ENCODE measurements at places on chromosomes 5 and 9.

DNA sequence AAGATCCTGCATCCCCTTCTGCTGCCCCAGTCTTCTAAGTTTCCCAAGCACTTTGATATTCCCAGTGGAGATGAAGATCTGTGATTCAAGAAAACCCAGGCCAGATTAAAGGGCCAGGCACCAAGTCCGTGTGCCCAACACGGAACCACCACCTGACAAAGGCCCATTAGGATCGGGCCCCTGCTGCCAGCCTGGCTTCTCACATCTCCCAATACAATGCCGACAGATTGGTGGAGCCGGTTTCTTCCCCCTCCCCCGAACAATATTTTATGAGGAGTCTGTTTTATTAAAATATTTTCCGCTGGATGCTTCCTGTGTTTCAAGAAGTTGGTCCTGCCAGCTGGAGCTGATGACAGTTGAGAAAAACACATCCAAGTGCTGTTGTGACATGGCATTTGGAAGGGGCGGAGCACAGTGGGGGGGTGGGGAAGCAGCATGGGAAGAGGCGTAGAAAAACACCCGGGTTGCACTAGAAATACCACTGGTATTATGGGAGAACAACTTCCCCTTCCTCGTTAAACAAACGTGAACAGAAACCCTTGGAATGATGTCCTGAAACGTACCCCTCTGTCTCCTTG, 45.0 kb downstream of the CRB2 start:
- DNase-seq: no peak

GRCh38 chr5:129018837-129019236, 53.5 kb downstream of the SLC27A6 start:
- DNase-seq: no peak

- no peak for DNase-seq
These were observed 140.4 kb downstream of the ESM1 start for GRCh38 chr5:54844905-54845566.

DNA sequence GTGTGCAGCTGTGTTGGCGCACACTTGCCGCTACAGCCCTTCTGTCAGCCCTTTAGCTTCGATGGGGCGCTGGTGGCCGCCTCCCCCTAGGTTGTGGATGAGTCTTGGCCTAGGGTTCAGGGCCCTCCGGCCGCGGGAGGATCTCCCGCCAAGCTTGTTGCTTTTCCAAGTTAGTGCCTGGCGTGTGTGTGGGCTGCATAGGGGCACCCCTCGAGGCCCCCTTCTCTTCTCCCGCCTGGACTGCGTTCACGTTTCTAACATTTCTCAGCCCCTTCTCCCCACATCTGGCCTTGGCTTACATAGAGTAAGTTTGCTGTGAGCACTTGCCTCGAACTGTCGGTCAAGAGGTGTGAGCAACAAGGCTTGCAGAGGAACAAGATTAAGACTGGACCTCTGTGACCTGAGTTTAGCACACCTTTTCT, 413 bp upstream of the OXCT1 start:
- no peak for DNase-seq

- no peak for DNase-seq
These were observed 372.1 kb upstream of the SGCD start for GRCh38 chr5:155954701-155955445.

GRCh38 chr5:128276537-128277216, 193.1 kb downstream of the SLC12A2 start:
- no peak for DNase-seq

GRCh38 chr9:135566552-135566951, 5.0 kb downstream of the PAEP start:
- no peak for DNase-seq

DNA sequence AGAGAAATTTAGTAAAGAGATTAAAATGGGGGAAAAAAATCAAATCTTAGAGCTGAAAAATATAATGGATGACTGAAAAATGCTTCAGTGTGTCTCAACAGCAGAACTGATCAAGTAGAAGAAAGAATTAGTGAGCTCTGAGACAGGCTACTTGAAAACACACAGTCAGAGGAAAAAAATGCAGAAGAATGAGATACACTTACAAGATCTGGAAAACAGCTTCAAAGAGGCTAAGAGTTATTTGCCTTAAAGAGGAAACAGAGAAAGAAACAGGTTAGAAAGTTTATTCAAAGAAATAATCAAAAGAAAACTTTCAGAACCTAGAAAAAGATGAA, 70.5 kb upstream of the OR2K2 start:
- DNase-seq: no peak

DNA sequence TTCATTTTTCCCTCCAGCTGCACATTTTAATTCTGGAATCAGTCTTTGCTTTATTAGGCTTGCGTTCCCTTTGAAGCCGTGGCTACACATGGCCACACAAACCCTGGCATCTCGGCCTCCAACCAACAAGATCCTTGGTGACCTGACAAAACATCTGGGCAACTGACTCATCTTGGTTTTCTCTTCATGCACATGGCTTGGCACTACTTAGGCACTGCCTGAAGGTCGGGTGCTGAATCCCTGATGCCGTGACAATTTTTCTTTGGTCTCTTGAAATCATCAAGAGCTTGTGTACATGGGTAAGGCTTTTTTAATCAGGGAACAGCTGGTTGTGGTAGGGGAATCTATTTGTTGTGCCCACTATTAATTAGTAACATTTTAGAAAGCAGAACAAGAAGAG, 16.0 kb upstream of the PAPPA start:
- no peak for DNase-seq

GRCh38 chr9:9743822-9744221, 869.0 kb downstream of the PTPRD start:
- DNase-seq: no peak

- no peak for DNase-seq
These were observed 73.6 kb downstream of the PSD2 start for GRCh38 chr5:139869042-139869790.

GRCh38 chr5:41940641-41941040, 15.6 kb downstream of the FBXO4 start:
- DNase-seq: no peak

DNA sequence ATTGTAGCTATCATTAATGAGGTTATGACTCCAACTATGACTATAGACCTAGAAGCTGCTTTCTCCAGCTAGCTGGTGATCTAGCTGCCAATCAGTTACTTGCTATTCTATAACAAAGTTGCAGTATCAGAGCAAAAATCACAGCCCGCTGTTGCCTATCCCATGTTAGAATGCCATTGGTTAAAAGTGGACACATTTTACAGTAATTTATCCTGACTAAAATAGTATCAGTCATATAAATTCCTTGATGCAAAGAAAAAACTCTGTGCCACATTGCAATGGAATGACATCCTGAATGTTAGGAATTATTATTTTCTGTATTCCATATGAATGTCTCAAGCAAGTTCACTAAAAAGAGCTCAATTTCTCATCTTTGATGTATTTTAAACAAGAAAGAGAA, 626.5 kb downstream of the PDE4D start:
- DNase-seq: no peak

- no peak for DNase-seq
These were observed 58.7 kb upstream of the SPATA31C2 start for GRCh38 chr9:88197016-88197415.

DNA sequence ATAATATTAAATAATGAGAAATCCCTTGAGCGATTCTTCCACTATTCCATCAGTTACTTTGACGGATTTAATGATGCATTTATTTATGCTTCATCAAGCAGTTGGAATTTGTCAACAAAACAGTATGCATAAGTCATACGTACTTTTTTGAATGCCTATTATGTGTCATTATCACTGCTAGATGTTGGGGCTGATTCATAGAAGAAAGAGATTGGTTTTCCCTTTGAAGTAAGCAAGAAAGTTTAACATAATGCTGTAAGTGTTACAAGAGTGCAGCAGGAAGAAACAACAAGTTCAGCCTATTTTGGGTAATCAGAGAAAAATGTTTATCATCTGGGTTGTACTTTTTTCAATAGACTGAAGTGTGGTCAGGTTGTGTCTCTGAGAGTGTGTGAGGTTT, 121.2 kb upstream of the RANBP3L start:
- DNase-seq: no peak

DNA sequence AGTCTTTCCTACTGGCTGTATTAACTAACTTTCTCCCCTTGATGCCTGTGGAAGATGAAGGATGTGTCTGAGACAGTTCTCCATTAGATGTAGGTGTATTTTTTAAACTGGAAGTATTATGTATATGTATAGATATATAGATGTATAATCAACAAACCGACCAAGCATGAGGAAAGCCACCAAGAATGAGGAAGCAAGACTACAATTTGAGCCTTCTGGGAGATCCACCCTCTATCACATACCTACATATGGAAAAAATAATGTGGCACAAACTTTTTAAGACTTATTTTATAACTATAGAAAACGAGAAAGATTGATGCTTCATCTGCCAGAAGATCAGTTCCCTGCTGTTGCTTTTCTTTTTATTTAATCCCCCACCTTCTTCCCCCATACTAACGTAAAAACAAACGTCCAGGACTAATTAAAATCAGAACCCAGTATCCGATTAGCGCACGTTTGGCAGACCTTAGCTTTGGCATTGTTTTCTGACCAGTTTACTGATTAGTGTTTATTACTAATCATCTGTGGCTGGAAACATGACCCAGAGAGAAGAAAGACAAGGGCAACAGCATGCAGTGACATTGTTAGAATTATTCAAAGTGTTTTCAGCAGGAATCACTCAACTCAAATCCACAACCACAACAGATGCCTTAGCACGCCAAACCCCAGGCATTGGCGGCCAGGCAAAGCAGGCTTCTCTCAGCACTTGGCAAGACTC, 490.2 kb downstream of the EBF1 start:
- no peak for DNase-seq

- no peak for DNase-seq
These were observed 16.0 kb downstream of the TRMO start for GRCh38 chr9:97906236-97906831.

- no peak for DNase-seq
These were observed 183.7 kb downstream of the SAXO1 start for GRCh38 chr9:18849270-18849669.

DNA sequence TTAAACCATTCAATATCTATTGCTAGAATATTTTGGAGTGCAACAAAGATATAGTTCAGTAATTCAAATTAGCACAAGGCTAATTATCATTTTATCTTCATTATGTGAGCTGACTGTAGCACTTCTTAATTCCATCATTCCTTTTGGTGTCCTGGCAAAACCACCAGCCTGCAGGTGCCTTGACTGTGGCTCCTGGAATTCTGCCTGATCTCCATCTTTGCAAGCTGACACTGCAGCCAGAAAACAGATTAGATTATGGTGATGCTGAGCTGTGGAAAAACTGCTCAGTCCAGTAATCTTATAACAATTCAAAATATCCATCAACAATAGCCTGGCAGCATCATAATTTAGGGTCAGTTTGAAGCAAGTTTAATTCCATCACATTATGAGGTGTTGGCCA, 919.5 kb downstream of the DTWD2 start:
- DNase-seq: no peak

DNA sequence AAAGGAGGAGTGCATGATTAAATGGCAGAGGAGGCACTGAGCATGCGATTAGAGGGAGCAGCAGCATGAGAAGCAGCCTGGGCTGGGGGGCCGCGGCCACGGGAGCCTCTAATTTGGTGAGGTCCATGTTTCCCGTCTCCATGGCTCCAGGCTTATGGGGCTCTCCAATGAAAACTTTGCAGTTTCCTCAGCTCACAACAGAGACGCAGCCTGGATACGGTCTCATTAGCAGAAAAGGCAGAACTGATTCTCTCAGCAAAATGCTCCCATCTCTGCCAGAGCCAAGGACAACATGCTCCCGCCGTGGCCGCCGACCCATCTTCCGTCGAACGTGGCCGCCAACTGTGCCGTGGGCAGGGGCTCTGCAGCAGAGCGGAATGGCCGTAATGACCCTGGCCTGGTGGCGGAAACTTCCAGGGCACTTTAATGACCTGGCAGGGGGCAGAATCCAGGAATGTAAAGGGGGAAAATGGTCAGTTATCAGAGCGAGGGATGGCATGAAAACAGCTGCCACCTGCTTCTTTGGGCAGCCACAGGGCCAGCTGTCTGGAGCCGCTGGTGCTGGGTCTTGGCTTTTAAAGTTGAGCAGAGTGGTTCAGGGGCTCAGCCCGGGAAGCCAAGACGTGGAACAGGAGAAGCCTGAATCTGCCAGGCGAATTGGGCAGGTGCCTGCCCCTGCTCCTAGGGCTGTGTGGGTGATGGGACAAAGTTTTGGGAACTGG, 76.5 kb downstream of the COL5A1 start:
- no peak for DNase-seq

DNA sequence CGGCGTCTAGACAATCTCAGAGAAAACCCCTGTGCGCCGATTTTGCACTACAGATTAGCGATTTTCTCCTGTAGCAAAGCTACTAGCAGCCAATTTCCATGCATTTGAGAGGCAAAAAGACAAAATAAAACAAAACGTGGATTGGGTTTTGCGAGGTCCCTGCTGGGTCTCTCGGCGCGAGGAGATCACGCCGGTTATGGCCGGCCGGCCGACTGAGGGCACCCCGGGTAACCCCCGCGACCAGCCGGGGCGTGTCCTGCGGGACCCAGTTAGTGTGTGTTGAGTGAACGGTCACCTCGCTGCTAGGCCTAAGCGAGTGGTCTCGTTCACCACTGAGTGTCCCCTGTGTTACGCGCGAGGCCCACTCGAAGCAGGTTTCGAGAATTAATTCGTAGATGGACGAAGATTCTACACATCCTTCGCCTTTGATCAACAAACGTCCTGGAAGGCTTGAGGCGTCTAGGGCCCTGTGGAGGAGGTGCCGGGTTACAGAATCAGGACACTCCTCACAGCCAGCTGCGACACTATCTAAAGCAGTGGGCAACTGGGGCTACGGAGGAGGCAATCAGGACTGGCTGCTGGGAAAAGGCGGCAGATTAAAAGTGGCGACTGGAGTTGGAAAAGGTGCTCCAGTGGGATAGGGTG, 764 bp upstream of the VDAC1 start:
- no peak for DNase-seq

GRCh38 chr5:36870399-36871040, 6.0 kb upstream of the NIPBL start:
- no peak for DNase-seq

DNA sequence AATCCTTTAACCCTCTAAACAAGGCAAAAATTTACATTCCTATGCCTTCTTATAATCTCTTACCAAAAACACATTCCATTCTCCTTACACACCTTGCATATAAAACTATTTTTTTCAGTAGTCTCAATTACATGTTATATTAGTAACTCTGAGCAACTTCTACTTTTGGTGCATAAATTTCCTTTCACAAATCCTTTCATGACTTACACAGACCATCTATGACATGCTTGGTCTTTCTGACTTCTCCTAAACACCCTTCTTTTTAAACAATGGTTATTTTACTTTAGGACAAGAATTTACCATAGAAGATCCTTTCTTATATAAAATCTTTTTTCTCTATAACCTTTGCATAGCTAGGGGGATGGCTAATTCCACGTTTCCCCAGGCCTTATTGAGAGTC, 208.0 kb upstream of the ARRDC3 start:
- no peak for DNase-seq

GRCh38 chr5:40911266-40911665, 2.0 kb downstream of the C7 start:
- no peak for DNase-seq

Data from stimulated activated CD4-positive, alpha-beta T cell treated with anti-CD3 and anti-CD28 coated beads, Interleukin-4, amount 100 ng/mL, for 4 hours (primary cell).